ENCODE measurements at places on chromosomes 5 and 9.

- DNase-seq: no peak
Observed at GRCh38 chr9:26181836-26182235, 503.6 kb upstream of the TUSC1 start.

GRCh38 chr5:93058309-93058708, 522.7 kb downstream of the NR2F1-AS1 start:
- DNase-seq: no peak

DNA sequence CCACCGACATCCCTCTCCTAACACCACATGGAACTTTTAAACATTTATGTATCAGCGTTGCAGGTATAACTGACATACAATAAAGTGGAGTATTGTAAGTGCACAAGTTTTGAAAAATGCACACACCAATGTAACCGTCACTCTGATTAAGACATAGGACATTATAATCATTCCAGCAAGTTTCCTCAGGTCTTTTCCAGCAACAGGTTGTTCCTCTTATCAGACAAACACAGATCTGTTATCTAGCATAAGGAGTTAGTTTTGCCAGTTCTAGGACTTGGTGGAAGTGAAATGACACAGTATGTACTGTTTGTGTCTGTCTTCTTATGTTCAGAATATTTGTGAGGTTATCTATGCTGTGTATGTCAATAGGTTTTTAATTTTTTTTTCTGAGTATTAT, 69.5 kb upstream of the TRPC7 start:
- DNase-seq: no peak

DNA sequence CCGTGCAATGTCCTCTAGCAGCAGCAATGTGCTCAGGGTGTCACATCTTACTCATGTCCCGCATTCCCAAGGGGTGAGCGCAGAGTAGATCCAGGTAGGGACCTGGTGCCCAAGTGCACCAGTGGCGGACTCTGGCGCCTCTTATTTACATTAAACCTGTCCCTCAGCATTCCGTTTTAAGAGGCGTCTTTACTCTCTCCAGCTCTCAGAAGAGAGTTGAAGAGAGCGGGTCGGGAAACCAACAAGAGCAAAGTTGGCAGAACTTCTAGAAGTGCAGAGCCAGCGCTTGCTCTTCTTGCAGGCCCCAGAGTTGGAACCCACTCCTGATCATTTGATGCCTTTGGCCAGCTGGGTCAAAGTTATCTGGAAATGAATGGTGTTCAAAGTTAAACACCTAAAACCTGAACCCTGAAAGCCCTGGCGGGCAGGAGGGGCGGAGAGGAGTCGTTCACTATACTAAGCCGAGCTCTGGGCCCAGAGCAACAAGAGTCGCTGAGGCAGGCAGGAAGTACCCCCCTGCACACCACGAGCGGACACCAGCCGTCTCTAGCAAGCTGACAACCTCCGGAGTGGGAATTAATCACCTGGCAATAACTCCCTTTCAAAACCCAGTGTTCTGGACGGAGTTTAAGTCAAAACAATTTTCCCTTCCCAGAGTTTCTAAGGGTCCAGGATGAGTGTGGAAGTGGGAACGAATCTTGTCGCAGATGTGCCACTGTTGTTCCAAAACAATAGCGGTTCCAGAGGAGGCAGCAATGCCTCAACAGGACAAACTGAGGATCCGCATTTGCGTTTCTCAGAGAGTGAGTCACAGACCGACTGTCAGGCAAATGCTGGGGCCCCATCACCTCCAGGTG, 122.8 kb downstream of the TMEM161B start:
- DNase-seq: no peak

DNA sequence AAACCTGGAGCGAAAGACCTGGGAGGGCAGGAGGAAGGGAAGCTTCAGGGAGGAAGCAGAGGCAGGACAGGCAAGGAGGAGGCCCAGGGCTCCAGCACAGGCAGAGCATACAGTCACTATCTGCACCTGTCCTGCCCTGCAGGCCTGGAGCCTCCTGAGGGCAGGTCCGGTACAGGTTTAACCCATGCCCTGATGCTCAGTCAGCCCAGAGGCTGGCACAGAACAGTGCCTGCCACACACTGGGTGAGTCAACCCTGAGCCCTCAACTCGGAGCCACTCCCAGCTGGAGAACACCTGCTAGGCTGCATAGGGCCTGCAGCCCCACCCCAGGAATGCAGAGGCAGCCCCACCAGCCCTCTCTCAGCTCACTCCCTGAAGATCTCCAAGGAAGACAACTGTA, 161.5 kb upstream of the PHYKPL start:
- no peak for DNase-seq

DNA sequence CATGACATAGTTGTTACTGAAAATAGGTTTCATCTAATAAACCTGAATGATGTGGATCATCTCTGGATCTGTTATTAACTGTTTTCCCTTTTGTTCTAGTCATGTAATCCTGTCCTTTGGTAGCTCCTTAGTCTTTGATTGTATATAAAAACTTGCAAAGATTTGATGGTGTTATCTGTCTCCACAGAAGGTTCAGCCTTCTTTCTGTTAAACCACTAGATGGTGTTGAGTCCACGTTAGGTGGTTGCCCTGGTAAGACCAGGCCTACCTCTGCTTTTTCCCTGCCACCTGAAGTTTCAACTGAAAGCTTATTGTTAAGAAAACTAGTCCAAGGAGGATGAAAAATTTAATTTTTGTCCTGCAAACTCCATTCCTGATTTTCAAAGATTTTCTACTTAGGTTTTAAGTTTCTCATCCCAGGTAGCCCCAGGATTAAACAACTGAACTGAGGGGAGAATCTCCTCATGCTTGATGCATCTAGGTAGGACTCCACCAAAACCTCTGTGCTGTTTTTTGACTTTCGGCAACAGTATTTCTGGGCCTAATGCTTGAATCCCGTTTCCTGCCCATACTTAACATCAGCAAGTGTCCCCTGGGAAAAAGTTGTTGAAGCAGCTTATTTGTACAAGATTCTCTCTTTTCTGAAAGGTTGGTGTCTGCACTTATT, 68.5 kb downstream of the RICTOR start:
- peak; percentile 30 for DNase-seq

GRCh38 chr9:121192518-121192917, 9.2 kb downstream of the RAB14 start:
- DNase-seq: no peak

- no peak for DNase-seq
Observed at GRCh38 chr9:677461-678097, 163.9 kb upstream of the DMRT1 start.

DNA sequence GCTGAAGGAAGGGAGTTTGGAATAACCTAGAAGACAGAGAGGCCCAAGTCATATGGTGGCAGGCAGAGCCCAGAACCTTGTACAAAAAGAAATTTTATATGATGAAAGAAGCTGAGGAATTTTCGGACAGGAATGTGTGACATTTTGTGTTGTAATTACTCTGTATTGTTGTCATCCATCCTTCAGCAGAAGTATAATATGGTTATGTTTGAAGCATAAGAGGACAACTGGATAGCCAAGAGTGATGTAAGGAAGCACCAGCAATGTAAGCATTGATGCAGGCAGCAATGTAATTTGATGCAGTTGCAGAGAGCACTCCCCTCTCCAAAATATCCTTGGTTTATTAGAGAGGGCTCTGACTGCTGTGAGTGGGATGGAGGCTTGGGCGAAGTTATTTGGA, 19.1 kb upstream of the SNX2 start:
- DNase-seq: no peak

DNA sequence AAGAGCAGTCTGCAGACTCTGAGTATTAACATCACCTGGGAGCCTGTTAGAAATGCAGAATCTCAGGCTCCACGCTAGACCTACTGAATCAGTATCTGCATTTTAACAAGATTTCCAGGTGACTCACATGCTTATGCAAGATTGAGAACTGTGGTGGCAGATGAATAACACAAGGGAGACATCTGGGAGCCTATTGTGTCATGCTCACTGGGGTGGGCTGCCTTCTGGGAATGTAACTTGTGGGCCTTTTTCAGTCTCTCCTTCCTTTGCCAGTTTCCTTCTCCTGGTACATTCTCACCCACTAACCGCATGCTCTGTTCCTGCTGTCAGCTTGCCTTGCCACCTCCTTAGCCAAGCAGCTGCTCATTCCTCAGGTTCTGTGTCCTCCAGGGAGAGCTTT, 176.6 kb upstream of the C9orf72 start:
- no peak for DNase-seq

- DNase-seq: no peak
Observed at GRCh38 chr9:91047529-91047928, 245.9 kb downstream of the SYK start.

DNA sequence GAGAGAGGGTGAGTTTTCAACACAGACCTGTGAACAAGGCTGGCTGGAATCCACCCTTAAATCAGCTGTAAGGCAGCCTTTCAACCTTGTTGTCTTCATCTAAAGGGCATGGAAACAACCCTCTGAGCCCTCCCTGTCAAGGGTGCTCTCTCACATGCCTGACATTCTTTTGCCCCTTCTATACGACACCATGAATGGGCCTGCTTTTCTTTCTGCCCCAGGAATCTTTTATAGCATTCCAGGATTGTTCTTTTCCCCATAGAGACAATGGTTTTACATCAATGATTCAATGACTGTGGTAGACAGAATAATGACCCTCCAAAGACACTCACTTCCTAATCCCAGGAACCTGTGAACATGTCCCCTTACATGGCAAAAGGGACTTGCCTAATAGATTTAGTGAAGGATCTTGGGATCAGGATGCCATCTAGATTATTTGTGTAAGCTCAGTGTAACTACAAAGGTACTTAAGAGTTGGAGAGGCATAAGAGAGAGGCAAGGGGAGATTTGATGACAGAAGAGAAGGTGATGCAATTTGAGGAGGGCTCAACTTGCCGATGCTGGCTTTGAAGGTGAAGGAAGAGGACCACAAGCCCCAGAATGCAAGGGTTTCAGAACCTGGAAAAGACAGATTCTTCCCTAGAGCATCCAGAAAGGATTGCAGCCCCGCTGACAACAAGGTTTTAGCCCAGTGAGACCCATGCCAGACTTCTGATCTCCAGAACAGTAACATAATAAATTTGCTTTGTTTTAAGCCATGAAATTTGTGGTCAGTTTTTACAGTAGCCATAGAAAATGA, 29.2 kb upstream of the HMHB1 start:
- no peak for DNase-seq

- DNase-seq: no peak
Observed at GRCh38 chr9:96279932-96280331, 22.0 kb downstream of the HSD17B3 start.
